CD4-positive, alpha-beta T cell treated with Interleukin-2 at 100 ng/mL for 4 hours (primary cell): ENCODE measurements at places on chromosomes 11 and 22.

DNA sequence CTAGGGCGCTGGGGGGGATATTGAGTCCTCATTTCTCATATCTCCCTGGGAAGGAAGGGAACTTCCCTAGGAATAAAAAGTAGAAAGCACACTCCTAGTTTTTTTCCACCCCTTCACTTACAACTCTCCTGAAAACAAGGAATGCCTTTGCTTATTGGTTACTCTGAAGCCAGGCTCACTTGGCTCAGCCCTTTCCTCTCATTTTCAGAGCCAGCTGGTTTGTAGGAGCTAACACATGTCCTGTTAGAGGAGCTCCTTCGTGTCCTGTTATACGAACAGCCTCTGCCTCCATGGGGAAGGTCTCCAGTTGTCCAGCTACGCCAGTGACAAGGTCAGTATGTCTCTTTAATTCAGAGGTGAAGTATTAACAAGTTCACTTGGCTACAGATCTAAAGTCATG lies 17.6 kb downstream of the ALKBH8 start:
- no peak for DNase-seq

DNA sequence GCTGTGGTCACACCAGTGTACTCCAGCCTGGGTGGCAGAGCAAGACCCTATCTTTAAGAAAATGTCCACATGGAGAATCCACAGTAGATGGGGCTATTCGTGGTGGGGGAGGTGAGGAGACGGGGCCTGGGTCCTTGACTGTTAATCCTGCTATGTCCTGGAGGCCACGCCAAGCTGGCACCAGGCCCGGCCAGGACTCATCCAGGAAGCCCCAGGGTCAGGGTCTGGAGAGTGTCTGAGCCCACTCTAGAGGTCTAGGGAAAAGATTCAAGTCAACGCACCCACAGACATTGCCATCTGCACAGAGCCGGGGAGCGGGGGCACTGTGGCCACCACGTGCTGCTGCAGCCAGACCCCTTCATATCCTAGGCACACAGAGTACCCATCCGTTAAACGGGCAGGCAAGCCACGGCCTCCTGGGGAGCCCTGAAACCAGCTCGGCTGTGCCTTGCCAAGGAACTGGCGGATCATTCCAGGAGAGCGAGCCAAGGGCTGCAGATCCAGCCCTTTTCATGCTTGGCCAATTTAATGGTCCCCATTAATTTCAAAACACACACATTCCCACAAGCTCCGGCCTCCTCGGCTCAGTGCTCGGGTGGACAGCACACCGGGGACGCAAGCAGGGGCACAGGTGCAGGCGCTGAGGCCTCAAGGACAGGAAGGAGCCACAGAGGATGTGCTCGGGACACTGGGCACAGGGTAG lies 24.7 kb downstream of the MACROD1 start:
- DNase-seq: no peak

DNA sequence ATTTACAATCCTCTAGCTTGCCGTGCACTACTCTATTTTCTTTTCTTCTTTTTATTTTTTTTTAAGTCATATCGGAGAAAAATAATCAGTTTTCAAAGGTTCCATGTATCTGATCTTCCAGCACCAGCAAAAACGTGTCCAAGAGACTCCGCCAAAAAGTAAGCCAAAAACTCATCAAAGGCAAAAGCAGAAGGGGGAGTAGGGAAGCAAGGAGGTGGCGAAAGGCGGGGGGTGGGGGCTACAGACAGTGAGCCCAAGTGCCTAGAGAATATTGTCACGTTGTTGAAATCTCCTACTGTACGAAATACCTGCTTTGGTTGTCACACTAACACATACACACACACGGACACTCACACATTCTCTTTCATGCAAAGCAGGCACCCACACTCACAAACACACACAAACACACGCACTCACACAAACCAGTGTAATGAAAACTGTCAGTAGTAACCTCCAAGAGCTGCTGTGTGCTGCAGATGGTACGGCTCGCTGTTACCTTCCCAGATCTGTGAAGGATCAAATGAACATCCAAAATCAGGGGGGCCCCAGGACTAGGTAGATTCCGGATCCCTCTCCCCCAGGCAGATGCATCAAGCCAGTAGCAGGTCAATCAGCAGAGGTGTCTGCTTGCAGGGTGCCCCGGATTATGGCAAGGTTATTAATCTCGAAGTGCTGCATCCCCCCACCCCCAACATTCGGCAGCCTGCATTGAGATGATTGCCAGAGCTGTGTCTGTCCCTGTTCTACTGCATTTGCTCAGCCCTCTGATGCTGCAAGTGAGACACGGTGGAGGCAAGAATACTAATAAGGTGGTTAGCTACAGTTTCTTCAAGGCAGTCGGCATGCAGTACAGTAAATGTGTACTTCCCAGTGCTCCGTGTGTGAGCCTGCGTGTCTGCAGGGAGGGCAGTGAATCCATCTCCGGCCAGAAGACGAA lies at the start of gene LRRC4C:
Gene LRRC4C (minus strand): TSS at position 188 of the 937 bp plus-strand sequence.
- no peak for DNase-seq

DNA sequence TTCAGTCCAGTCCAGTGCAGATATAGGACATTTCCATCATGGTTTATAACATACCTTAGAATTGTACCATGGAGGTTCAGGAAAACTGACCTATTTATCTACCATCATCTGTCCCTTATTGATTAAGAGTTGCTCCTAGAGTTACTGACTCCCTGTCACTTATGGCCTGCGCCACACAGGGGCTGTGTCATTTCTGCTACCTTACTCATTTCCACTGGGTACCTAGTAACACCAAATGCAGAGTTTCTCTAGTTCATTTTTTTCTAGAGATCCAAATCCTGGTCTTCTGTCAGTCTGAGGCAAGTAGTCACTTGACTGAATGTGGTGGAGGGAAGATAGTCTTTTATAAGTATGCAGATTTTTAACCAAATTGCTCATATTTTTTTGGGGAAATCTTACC lies 59.2 kb downstream of the PDE3B start:
- DNase-seq: no peak

DNA sequence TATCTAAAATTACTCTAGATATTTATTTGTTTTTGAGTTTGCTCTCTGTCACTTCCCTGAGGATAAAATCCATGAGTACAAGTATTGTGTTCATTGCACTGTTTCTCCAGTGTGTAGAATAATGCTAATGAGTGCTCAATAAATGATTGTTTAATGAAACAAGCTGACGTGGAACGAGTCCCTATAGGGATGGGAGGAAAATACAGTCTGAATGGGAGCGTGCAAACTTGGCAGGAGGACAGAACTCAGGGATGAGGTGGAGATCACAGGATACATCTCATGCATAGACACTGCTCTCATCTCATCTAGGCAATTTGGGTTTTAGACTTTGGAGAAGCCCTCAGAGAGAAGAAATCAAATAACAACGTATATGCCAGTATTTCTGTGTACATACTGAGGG lies 58.4 kb upstream of the ZC3H12C start:
- no peak for DNase-seq

DNA sequence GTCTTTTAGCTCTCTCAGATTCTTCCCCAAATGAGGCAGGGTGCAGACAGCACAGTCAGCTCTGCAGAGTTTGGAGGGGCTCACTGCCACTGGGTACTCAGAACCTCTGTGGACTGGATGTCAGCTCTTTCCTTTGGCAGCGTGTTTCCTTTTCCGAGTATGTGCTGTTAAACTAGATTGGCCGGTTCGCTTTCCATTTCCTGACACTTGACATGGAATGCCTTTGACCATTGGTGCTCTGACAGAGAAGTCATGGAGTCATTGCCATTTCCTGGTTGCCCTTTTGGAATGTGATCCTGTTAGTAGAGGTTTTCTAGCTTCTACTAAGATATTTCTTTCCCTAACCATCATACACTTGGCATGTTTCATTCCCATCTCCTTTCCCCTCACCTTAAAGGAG lies 86.7 kb downstream of the SWAP70 start:
- no peak for DNase-seq

GRCh38 chr22:30094804-30095203 lies 14.5 kb downstream of the HORMAD2 start:
- DNase-seq: no peak
